ENCODE measurements at places on chromosomes 7 and 10.

DNA sequence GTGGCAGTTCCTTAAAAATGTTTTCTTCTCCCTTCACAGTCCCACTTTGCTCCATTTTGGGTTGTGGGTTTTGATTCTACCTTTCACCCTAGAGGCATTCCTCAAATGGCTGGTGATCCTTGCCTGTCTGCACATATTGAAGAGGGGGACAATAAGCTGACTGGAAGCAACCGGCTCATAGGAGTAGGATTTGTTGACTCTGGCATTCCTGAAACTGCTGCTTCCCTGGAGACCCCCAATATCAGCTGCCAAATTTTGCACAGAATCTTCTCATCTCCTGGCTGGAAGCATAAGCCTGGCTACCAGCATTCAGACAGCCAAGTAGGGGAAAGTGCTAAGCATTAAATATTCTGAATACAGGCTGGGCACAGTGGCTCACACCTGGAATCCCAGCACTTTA lies 53.7 kb downstream of the KIF5B start:
- no peak for DNase-seq

DNA sequence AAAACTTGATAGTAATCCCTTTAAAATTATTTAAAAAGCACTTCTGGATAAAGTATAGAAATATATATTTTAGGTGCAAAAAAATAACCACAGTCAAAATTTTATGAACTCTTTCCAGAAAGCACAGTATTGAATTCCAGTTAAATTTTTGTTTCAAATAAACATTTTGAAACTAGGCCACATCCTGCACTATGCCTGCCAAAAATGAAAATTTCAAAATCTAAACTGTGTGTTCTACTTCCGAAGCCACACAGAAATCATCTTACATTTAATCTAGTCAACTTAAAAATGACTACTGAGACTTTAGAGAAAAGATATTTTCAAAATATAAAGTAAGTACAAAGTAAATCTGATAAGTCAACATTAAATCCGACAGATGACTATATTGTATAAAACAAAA lies 50.0 kb downstream of the MAGI2 start:
- no peak for DNase-seq

DNA sequence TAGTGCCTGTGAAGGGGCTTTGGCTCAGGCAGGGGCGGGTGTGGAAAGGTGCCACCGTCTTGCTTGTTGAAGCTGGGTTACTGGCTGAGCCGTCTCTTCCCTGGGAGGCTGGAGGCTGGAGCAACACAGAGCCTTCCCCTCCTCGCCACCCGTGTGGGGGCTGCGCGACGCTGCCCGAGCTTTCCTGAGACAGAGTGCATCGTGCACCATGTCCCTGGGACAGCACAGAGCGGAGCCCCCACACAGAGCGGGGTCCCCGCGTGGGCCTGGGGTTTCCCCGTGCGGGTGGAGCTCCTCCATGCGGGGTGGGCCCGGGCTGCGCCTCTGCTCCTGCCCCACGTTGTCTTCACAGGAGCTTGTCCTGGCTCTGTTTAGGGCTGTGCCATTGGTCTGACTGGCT lies 69.9 kb downstream of the INPP5A start:
- no peak for DNase-seq

DNA sequence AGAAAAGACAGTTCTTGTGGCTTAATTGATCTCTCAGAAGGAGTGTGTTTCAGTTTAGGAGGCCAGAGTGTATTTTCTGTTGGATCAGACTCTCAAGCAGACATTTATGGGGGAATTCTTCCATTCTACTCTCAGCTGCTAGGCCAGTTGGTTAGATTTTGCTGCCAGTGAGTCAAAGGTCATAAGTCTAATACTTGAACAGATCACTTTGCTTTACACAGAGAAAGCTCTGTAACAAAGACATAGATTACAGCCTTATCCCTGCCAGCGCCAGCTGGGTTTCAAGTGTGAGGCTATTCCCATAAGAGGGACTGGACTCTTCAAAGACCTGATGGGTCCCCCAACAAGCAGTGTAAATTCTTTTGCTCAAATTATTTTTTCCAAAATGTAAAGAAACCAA lies 145.6 kb upstream of the SEMA3C start:
- no peak for DNase-seq

- no peak for DNase-seq
Measured at GRCh38 chr7:129375141-129375938, 58.9 kb upstream of the STRIP2 start.

DNA sequence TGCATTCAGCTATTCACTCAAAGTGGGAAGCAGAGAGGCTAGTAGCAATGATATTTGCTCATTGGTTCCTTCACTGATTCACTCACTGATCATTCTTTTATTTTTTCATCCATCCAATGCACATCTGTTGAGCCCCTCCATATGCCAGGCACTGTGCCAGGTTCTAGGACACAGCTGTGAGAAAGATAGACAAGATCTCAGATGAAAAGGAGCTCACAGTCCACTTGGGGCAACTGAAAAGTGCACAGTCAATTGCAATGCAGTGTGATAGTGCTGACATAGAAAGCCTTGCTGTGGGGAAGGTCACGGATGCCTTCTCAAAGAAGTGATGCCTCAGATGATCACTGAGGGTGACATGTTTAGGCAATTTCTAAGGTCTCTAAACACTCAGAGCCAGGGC lies 262.3 kb downstream of the PTEN start:
- DNase-seq, result no peak

GRCh38 chr10:3692387-3692999 lies 92.5 kb downstream of the KLF6 start:
- no peak for DNase-seq

DNA sequence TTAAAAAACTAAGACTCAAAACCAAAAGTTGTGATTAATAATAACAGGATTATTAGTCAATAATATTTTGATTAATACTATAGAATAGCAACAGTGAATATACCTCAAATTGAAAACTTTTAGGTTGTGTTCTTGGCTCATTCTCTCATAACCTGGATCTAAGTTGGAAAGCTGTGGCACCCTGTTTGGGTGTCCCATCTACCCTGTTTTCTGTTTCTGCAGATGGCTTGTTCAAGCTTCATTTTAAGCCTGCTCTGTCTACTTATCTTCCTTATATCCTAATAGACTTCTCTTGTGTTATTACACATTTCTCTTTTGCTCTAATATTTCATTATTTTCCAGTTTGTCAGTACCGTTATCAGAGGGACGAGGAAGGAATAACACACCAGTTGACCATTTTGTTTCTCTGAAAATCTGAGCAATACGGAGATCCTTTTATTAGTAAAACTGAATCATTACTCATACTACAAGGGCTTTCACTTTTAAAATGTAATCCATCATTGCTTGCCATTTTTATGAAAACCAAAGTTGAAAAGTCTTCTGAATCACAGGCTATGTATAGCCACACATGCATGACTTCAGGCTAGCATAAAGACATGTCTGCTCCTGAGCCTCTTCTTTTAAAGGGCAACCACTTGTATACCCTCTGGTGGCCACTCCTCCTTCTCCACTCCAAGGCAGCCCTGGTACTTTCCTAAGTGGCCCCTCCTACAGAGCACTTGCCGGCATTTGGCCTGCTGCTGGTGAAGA lies 22.3 kb downstream of the COX15 start:
- DNase-seq, result no peak

DNA sequence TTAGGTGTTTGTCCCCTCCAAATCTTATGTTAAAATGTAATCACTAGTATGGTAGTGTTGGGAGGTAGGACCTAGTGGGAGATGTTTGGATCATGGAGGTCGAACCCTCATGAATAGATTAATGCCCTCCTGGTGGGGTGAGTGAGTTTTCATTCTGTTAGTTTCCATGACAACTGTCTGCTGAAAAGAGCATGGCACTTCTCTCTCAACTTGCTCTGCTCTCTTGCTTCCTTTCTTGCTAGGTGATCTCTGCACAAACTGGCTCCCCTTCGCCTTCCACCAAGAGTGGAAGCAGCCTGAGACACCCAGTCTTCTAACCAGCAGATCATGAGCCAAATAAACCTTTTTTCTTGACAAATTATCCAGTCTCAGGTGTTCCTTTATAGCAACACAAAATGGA lies 853.9 kb downstream of the SORCS1 start:
- no peak for DNase-seq
